ENCODE measurements at places on chromosomes 11 and 22. TPM values are rescaled to one million over a fixed set of nuclear protein-coding genes. Genes with fewer than 3 reads are reported as not detected.
A peak's percentile ranks its signal among the peaks of the same experiment; 100 is the strongest.

SLC22A12 gene
- not detected for total RNA-seq

TBX10 gene
- total RNA-seq, result not detected

GVQW3 gene
- 13.8 TPM for total RNA-seq

GRCh38 chr11:112200252-112200651 is 24.9 kb downstream of the BCO2 start:
- no peaks in the 10 kb centered on the region for H3K4me1 ChIP-seq
- H3K27me3 ChIP-seq, result peaks cover 19% of the 10 kb centered on the region
- H3K36me3 ChIP-seq, result no peaks in the 10 kb centered on the region
- H3K27ac ChIP-seq, result no peak overlapping the region

DNA sequence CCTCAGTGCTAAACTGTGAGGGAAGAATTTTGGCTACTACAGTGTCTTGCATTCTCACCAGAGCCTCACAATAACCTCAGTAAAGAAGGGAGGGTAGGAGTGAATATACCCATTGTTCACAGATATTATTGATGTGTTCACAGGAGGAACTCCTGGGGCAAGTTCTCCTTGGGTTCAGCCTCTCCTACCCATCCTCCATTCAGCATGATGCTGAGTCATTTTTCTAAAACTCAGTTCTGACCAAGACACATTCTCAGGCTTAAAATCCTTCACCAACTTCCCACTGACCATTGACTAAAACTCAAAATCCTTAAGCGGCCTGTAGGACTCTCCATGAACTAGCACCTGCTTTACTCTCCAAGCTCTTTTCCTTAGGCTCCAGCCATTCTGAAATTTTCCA is 48.7 kb downstream of the SYTL2 start:
- H3K27ac ChIP-seq, result peak overlapping the region; percentile 8
- H3K4me1 ChIP-seq, result peaks cover 8% of the 10 kb centered on the region
- no peak for DNase-seq
- H3K4me3 ChIP-seq, result no peak overlapping the region
- H3K36me3 ChIP-seq, result no peaks in the 10 kb centered on the region

DNA sequence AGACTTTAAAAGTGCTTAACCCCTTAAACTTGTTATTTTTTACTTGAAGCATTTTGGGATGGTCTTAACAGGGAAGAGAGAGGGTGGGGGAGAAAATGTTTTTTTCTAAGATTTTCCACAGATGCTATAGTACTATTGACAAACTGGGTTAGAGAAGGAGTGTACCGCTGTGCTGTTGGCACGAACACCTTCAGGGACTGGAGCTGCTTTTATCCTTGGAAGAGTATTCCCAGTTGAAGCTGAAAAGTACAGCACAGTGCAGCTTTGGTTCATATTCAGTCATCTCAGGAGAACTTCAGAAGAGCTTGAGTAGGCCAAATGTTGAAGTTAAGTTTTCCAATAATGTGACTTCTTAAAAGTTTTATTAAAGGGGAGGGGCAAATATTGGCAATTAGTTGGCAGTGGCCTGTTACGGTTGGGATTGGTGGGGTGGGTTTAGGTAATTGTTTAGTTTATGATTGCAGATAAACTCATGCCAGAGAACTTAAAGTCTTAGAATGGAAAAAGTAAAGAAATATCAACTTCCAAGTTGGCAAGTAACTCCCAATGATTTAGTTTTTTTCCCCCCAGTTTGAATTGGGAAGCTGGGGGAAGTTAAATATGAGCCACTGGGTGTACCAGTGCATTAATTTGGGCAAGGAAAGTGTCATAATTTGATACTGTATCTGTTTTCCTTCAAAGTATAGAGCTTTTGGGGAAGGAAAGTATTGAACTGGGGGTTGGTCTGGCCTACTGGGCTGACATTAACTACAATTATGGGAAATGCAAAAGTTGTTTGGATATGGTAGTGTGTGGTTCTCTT is 2.8 kb downstream of the MALAT1 start:
- H3K27me3 ChIP-seq, result peaks cover 38% of the 10 kb centered on the region
- peaks cover 31% of the 10 kb centered on the region for H3K36me3 ChIP-seq
- no peak overlapping the region for H3K4me3 ChIP-seq

GRCh38 chr11:17924713-17925112 is 88.1 kb downstream of the SERGEF start:
- H3K4me1 ChIP-seq, result peaks cover 16% of the 10 kb centered on the region
- DNase-seq, result no peak
- no peaks in the 10 kb centered on the region for H3K27me3 ChIP-seq

DNA sequence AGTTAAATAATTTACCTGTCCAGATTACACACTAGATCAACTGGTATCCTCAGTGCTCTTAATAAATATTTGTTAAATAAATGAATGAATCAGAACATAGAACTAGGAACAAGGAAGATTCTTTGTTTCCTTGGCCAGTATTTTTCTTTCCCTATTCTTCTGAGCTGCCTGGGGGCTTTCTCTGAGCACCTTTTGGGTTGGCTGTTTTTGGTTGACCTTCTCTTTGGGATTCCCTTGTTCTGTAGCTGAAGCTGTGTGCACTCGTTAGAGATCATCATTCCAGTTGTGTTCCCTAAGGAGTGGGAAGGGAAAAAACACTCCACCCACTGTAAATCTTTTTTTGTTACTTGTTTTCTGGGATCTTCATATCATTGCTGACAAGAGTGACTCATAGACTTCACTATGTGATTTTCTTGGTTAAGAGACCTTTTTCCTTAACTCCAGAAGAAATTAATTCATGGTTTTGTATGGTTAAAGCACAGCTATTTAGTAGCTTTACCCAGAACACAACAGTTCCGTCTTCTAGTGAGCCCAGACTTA is 84.3 kb downstream of the STIM1 start:
- peaks cover 2% of the 10 kb centered on the region for H3K36me3 ChIP-seq
- H3K4me1 ChIP-seq, result no peaks in the 10 kb centered on the region
- H3K27ac ChIP-seq, result no peak overlapping the region
- no peak for DNase-seq
- no peak overlapping the region for H3K4me3 ChIP-seq

GRCh38 chr11:15727520-15727914 is 612.8 kb downstream of the INSC start:
- H3K27me3 ChIP-seq, result no peaks in the 10 kb centered on the region
- no peak overlapping the region for H3K4me3 ChIP-seq
- no peak overlapping the region for H3K27ac ChIP-seq
- no peaks in the 10 kb centered on the region for H3K36me3 ChIP-seq
- no peak for DNase-seq
- H3K4me1 ChIP-seq, result peaks cover 32% of the 10 kb centered on the region

GRCh38 chr11:68106165-68106940 is 14.8 kb downstream of the CHKA start:
- H3K36me3 ChIP-seq, result peaks cover 11% of the 10 kb centered on the region
- H3K4me1 ChIP-seq, result peaks cover 14% of the 10 kb centered on the region
- no peak for DNase-seq
- H3K4me3 ChIP-seq, result no peak overlapping the region
- H3K27ac ChIP-seq, result no peak overlapping the region
- no peaks in the 10 kb centered on the region for H3K27me3 ChIP-seq

- H3K36me3 ChIP-seq, result no peaks in the 10 kb centered on the region
- H3K27me3 ChIP-seq, result no peaks in the 10 kb centered on the region
- H3K4me3 ChIP-seq, result peak overlapping the region; percentile 70
- H3K27ac ChIP-seq, result no peak overlapping the region
- DNase-seq, result no peak
Observed at GRCh38 chr11:83287631-83288030, 1.5 kb upstream of the CCDC90B start.

DNA sequence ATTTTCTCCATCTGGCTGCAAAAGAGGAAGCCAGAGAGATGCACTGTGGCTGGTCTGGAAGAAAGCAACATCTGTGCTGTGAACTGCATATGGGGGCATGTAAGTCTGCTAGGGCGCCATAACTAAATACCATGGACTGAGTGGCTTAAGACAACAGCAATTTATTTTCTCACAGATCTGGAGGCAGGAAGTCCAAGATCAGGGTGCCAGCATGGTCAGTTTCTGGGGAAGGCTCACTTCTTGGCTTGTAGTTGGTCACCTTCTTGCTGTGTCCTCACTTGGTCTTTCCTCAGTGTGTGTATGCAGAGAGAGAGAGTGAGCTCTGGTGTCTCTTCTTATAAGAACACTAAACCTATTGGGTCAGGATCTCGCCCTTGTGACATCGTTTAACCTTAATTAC is 34.9 kb upstream of the POLD3 start:
- no peaks in the 10 kb centered on the region for H3K27me3 ChIP-seq
- no peak overlapping the region for H3K4me3 ChIP-seq
- no peaks in the 10 kb centered on the region for H3K4me1 ChIP-seq
- no peak overlapping the region for H3K27ac ChIP-seq

- no peak overlapping the region for H3K4me3 ChIP-seq
- H3K36me3 ChIP-seq, result no peaks in the 10 kb centered on the region
- H3K27me3 ChIP-seq, result peaks cover 2% of the 10 kb centered on the region
- peaks cover 22% of the 10 kb centered on the region for H3K4me1 ChIP-seq
Observed at GRCh38 chr11:93084727-93085505, 112.9 kb downstream of the SLC36A4 start.

- no peak for DNase-seq
- H3K4me3 ChIP-seq, result no peak overlapping the region
- H3K27me3 ChIP-seq, result no peaks in the 10 kb centered on the region
- no peaks in the 10 kb centered on the region for H3K4me1 ChIP-seq
- peaks cover 11% of the 10 kb centered on the region for H3K36me3 ChIP-seq
Observed at GRCh38 chr22:36492109-36492508, 10.7 kb upstream of the TXN2 start.

- peaks cover 2% of the 10 kb centered on the region for H3K36me3 ChIP-seq
- no peaks in the 10 kb centered on the region for H3K27me3 ChIP-seq
- no peak overlapping the region for H3K27ac ChIP-seq
- DNase-seq, result no peak
Observed at GRCh38 chr11:96313163-96313562, 29.8 kb downstream of the MAML2 start.

- H3K36me3 ChIP-seq, result no peaks in the 10 kb centered on the region
- no peaks in the 10 kb centered on the region for H3K4me1 ChIP-seq
- H3K4me3 ChIP-seq, result no peak overlapping the region
- H3K27ac ChIP-seq, result no peak overlapping the region
- H3K27me3 ChIP-seq, result no peaks in the 10 kb centered on the region
- no peak for DNase-seq
Observed at GRCh38 chr22:25077056-25077455, 122.6 kb upstream of the CRYBB3 start.

DNA sequence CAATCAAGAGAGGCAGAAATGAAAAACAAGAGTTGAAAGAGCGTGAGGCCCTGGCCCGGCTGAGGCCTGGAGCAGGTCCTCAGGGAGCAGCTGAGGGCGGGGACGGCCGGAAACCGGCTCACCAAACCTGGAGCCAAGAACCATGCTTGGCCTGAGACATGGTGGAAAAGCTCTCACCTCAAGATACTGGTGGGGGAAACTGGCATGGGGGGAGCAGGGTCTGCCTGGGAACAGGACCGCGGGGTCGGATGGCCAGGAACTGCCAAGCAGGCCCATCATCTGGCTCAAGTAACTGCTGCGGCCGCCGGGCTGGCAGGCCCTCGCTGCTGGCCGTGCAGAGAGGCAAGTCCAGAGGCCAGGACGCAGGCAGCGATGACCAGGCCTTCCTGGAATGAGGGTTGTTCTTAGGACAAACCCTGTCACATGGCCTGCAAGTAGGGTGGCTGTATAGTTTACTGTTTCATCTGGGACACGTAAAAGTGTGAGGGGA is 18.9 kb upstream of the WNT11 start:
- no peak for DNase-seq
- peak overlapping the region; percentile 12 for H3K4me3 ChIP-seq
- H3K36me3 ChIP-seq, result no peaks in the 10 kb centered on the region
- H3K4me1 ChIP-seq, result no peaks in the 10 kb centered on the region

DNA sequence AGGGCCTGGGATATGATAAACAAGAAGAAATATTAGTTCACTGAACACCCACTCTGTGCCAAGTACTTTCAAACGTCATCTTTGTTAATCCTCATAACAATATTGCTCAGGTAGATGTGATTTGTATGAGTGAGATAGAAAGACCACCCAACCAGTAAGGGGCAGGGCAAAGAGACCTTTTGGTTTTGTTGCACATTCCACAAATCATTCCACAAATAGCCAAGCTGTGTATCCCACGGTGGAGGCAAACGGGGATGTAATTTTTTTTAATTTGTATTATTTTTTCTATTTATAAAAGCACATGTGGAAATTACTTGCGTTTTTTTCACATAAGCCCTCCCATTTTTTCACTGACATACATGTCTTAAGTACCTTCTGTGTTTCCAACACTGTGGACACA is 29.0 kb downstream of the LAYN start:
- DNase-seq, result no peak
- H3K27ac ChIP-seq, result no peak overlapping the region
- peaks cover 22% of the 10 kb centered on the region for H3K4me1 ChIP-seq
- no peak overlapping the region for H3K4me3 ChIP-seq

DNA sequence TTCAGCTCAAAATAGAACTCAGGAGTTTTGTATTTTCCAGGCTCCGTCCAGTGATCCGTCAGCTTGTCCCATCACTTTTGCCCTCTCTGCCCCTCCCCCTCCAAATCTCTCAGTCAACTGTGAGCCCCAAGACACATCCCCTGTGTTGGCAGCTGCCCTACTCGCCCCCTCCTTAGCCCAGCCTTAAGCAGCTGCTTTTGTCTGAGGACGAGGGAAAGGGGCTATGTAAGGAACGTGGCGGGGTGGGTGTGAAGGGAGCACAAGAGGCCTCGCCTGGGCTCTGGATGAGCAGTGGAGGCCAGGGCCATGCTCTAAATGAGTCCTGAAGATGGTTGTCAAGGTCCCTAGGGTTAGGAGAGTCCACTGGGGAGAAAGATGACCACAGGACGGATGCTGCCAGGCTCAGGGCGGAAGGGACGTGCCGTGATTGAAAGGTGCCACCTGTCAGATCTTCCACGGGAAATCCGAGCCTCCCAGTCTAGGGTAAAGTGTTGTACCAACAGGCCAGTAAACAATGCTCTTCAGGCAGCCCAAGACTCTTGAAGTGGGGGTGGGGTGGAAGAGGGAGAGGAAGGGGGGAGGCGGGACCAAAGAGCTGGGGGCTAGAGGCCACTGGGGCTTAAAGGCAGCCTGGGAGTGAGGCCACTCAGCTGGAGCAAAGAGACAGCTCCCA is at the start of gene SMTNL1:
TSS of gene SMTNL1 (plus strand) at position 649 of the 673 bp plus-strand sequence. CDS start 5,048 bp downstream, outside the sequence.
- peaks cover 4% of the 10 kb centered on the region for H3K4me1 ChIP-seq
- DNase-seq, result no peak
- no peaks in the 10 kb centered on the region for H3K36me3 ChIP-seq
- peaks cover 10% of the 10 kb centered on the region for H3K27me3 ChIP-seq

GRCh38 chr11:126034039-126034932 is 28.4 kb downstream of the CDON start:
- no peaks in the 10 kb centered on the region for H3K27me3 ChIP-seq

GRCh38 chr11:96045622-96046456 is 121.9 kb upstream of the MTMR2 start:
- no peak for DNase-seq
- no peaks in the 10 kb centered on the region for H3K27me3 ChIP-seq
- peak overlapping the region; percentile 52 for H3K27ac ChIP-seq
- peaks cover 39% of the 10 kb centered on the region for H3K4me1 ChIP-seq

Measured in neural crest cell (in vitro differentiated cells).